ENCODE measurements at places on chromosomes 1 and 21.
A peak's percentile ranks its signal among the peaks of the same experiment; 100 is the strongest.

- peak; percentile 48 for DNase-seq
Observed at GRCh38 chr1:28359592-28360239, 9.8 kb upstream of the PHACTR4 start.

DNA sequence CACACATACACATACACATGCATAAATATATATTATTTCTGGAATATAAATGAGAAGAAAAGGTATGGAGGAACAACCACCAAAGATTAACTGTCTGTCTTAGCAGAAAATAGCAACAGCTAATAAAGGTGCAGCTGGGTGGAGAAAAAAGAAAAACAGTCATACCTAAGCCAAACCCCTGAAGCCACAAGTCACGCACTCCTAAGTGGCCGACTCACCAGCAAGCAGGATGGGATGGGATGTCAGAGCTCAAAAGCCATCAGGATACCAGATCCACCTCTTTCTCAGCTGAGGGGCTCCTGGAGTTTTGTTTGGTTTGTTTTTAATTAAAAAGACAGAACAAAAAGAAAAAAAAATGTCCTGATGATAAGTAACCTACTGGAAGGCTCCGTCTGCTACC lies 64.7 kb upstream of the HIVEP3 start:
- DNase-seq, result no peak

GRCh38 chr1:1065265-1065939 lies 8.7 kb downstream of the RNF223 start:
- no peak for DNase-seq

GRCh38 chr1:5548266-5548665 lies 444.0 kb downstream of the NPHP4 start:
- DNase-seq, result no peak

DNA sequence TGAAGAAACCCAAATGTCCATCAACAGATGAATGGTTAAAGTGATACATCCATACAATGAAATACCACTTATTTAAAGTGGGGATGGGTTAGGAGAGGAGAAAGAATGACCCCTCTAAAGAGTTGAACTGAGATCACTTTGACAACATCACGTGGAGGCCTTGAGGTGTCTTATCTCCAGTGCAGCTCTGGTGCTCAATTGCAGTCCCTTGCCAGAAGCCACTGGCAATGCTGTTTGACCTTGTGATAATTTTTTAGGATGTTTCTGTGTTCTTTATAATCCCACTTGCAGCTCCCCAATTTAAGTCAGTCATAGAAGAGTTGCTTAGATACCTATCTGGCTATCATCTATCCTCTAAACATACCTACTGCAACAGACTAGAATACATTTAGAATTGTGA lies 167.6 kb downstream of the ZNF648 start:
- no peak for DNase-seq

DNA sequence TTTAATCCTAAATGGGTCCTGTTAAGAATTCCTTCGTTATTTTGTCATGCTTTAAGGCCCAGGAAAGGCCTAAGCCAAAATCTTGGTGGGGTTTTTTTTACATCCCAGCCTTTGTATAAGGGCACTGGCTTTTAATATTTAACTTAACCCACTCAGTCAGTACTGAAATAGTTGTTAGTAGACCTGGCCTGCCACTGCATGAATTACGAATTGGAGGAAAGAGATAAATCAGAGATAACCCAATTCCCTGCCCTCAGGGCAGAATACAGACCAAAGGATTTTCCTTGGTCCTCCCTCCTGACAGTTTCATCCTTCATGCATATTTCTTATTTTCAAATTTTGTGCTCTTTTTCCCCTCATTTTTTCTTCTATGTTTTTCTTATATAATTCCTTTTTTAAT lies 193.0 kb downstream of the FASLG start:
- no peak for DNase-seq

GRCh38 chr1:59139396-59139795 lies 157.5 kb upstream of the FGGY start:
- no peak for DNase-seq

DNA sequence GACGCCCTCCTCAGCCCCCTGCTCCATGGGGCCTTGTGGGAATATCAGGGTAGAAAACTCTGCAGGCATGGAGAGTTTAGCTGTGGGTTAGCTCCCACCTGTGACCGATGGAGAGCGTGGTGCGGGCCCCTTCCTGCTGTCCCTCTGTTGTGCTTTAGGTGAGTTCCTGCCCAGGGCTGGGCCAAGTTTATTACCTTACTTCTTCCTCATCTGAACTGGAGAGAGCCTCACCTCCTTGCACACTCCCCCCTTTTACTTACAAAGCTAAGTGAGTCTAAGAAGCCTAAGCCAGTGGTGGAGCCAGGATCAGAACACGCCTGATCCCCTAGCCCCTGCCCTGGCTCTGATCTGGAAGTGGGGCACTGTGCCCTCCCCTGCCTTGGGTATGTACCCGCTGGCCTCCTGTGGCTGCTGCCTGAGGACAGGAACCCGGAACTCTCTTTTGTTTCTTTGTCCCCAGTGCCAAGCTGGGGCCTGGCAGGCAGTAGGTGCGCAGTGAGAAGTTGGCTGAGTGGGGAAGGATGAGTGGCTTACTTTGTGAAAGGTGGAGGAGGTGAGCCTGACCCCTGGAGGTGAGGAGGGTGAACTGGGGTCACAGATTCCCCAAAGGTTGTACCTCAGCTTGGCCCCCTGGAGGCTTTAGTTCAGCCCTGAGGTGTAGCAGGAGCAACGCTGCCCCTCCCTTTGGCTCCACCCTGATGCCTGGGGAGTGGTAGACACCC lies 32.9 kb downstream of the ARHGEF10L start:
- DNase-seq, result no peak

DNA sequence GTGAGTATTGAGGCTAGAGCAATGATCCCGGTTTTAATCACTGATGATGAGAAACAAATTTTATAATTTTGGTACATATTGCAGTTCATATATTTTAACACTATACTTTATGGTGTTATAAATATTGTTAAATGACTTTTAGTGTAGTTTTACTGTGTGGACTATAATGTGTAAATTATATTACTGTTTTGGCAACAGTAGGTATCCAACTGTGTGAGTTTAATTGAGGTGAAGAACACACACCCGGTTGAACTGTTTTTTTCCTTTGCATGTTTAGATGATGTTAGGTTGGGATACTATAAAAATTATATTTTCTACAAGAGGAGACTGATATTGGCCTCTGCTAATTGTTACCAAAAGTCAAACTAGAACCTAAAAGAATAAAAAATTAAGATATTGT lies 166.5 kb downstream of the SDCCAG8 start:
- DNase-seq, result no peak

- DNase-seq, result no peak
Observed at GRCh38 chr1:169949139-169949538, 55.4 kb upstream of the SCYL3 start.

GRCh38 chr1:91912266-91912665 lies 26.3 kb upstream of the TGFBR3 start:
- no peak for DNase-seq

Data from spinal cord (tissue), 10 donors.